Common myeloid progenitor, CD34-positive (primary cell): ENCODE measurements at places on chromosomes 11 and 22.

DNA sequence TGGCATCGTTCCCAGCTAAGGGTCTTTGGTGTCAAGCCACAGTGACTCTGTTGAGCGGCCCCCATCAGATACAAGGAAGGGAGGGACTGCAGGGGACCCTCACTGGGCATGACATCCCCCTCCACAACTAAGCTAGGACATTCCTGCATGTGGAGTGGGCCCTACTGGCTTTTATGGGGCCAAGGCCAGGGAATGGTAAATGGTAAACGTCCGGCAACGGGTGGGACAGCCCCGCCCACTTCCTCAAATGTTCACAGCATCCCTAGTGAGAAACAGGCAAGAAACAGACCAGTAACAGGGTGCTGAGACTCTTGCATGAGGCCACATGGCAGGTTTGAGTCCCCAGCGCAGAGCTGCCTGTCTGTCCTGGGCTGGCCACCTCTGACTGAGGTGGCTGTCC lies 4.4 kb downstream of the TMPRSS6 start:
- no peak for DNase-seq

GRCh38 chr11:68481579-68482240 lies 21.2 kb downstream of the PPP6R3 start:
- DNase-seq: no peak

- DNase-seq: no peak
Measured at GRCh38 chr11:121606354-121606753, 153.6 kb upstream of the SORL1-AS1 start.

- no peak for DNase-seq
Measured at GRCh38 chr11:134477486-134477885, 65.4 kb upstream of the B3GAT1 start.

DNA sequence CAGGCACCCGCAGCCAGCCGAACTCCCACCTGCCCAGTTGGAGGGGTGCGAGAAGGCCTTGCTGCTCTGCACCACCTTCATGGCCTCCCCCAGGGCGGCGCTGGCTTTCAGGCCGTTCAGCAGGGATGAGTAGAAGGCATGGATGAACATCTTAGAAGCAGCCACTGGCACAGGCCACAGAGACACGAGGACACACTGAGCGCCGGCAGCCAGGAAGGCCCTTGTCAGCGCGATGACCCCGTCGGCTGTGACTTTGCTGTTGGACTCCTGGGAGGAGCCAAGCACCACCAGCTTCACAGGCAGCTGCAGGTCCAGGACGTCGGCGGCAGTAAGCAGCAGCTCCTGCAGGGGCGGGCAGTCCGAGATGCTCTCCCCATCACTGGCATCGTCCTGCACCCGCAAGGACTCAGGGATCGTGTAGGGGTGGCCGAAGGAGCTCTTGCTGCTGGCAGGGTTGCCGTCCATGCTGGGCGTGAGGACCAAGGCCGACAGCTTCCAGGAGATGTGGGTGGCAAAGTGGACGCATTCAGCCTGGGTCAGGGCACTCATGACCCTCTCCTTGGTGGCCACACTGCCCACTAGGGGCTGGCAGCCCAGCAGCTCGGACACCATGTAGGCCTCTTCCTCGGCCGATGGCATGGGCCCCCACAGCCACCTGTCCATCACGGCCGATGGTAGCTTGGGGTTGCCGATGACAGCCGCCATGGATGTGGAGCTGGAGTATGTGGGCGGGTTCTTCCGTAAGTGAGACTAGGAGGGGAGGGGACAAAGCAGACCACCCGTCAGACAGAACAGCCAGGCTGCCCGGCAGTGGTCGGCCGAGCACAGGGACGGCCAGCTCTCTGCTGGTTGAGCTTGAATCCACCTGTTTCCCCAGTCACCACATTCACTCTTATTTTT lies 79.7 kb upstream of the PITPNB start:
- no peak for DNase-seq

- DNase-seq: no peak
Measured at GRCh38 chr11:44029507-44029845, 18.3 kb upstream of the ACCSL start.

DNA sequence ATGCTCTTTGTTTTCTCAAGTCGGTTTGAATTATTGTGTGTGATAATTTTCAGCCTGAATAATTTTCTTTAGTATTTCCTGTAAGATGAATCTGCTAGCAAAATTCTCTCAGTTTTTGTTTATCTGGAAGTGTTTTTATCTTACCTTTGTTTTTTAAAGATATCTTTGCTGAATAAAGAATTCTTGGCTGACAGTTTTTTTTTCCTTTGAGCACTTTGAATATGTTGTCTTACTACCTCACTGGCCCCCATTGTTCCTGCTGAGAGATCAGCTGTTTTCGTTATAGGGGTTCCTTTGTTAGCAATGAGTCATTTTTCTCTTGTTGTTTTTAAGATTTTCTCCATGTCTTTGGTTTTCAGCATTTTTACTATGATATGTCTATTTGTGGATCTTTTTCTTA lies 63.0 kb downstream of the HORMAD2 start:
- DNase-seq: no peak

DNA sequence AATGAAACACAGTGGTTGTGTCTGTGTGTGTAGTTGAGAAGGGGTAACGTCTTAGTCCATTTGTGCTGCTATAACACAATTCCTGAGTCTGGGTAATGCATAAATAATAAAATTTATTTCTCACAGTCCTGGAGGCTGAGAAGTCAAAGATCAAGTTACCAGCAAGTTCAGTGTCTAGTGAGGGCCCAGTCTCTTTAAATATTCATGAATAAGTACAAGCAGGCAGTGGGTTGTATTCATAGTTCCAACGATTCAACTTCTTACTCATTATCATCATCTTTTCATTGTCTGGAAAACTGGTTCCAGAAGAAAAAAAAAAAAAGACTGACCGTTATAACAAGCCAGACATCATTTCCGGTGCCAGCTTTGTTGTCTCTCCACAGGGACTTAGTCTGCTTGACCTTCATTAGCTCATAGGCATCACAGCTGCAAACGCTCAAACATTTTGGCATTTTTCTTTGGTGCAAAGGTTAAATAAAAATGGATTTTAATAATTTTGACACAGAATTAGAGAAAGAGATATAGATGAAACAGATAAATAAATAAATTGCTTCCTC lies 1297.5 kb downstream of the LRRC4C start:
- no peak for DNase-seq

DNA sequence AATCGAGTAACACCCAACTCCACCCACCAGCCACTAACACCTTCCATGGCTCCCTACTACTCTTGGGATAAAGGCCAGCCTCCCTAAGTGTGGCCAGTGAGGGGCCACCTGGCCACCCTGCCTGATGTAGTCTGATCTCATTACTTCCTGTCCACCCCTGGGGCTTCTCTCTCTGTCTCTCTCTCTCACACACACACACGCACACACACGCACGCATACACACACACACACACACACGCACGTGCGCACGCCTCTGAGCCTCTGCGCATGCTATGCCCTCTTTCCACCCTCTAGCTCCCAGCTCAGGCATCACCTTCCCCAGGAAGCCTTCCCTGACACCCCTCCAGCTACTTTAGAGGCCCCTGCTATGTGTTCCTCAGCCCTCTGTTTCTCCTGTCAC lies 3.9 kb downstream of the MFNG start:
- peak; percentile 19 for DNase-seq

- DNase-seq: peak; percentile 48
Measured at GRCh38 chr11:96306933-96307775, 35.8 kb downstream of the MAML2 start.

GRCh38 chr22:20247010-20247505 lies 21.1 kb downstream of the RTN4R start:
- DNase-seq: no peak

DNA sequence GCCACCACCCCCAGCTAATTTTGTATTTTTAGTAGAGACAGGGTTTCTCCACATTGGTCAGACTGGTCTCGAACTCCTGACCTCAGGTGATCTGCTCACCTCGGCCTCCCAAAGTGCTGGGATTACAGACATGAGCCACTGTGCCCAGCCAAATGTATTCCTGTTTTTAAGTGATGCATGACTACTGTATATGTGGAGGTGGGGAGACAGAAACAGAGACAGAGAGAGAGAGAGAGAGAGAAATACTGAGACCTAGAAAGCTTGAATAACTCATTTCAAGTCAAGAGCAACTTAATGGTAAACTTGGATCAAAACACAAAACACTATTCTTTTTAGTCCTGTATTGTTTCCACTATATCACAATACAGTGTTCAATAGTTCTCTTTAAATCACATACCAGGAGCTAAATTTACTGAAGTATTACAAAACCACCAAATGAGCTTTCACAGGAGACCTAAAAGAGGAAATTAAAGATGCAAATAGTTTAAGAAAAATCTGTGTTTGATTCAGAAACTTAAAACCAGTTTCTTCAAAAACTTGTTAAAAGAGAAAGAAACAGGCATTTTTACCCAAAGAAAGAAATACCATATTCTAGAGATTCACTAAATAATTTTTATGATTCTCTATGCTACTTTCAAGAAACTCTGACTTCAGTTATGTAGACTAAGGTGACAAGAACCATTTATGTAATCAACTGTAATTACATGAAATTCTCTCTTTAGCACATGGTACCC lies 188.7 kb downstream of the ETS1 start:
- DNase-seq: peak; percentile 24

- DNase-seq: no peak
Measured at GRCh38 chr22:44594951-44595350, 96.9 kb upstream of the RTL6 start.

GRCh38 chr11:95147364-95147905 lies 57.8 kb downstream of the ENDOD1 start:
- DNase-seq: peak; percentile 94

- DNase-seq: peak; percentile 68
Measured at GRCh38 chr11:75589933-75590332, 27.9 kb downstream of the SERPINH1 start.

GRCh38 chr22:34395370-34395769 lies 475.1 kb upstream of the LARGE1 start:
- DNase-seq: no peak

DNA sequence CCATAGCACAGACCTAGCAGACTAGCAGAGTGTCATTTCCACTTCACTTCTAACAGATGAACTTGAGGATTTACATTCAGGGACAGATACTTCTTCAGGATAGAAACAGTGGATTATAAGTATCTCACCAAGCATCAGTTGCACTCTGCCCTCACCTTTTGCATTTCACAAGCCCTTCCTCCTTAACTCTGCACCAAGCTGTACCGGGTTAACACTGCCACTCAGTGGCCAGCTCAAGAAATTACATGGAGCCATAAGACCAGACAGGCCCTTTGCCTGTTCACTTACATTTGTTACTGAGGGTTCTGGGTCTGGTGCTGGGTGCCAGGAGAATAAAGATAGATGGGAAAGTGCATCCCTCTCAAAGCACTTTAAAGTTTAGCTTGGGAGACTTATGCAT lies 309.8 kb downstream of the SHANK2 start:
- DNase-seq: peak; percentile 42

- no peak for DNase-seq
Measured at GRCh38 chr11:104028476-104029263, 7.8 kb upstream of the DDI1 start.

GRCh38 chr11:65246506-65246905 lies 15.3 kb upstream of the POLA2 start:
- DNase-seq: no peak

DNA sequence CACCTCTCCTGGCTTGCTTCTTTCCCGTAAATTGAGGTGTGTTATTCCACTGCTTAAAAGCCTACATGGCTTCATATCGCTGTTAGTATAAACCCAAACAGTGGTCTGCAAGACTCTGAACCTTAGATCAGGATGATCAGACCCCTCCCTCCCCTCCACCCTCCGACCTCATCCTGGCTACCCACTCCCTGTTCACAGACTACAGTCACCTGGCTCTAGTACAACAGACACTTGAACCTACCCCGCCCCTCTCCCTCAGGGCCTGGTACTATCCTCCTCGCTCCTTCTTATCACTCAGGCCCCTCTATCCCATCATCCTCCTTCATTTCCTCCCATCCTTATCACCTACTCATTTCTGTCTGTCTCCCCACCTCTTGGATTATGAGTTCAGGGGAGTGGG lies 20.1 kb downstream of the PTPRJ start:
- DNase-seq: no peak
